ENCODE measurements at places on chromosomes 1 and 21.

GRCh38 chr1:156643049-156643777 lies 1.3 kb downstream of the BCAN start:
- DNase-seq, result no peak

DNA sequence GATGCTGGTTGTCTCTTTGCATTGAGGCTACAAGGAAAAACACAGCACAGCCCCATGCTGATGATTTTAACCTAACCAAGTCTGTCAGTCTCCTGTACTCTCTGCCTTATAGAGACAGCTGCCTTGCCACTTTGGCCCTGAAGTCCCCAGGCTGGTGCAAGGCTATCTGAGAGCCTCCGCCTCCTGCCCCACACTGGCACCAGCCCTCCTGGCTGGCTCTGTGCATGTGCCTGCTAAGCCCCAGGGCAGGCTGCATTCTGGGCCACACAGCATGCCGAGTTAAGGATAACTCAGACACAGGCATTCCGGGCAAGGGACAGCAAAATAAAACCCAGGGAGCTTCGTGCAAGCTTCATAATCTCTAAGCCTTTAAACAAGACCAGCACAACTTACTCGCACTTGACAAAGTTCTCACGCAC lies 910 bp downstream of the RUNX1 start:
- no peak for DNase-seq

DNA sequence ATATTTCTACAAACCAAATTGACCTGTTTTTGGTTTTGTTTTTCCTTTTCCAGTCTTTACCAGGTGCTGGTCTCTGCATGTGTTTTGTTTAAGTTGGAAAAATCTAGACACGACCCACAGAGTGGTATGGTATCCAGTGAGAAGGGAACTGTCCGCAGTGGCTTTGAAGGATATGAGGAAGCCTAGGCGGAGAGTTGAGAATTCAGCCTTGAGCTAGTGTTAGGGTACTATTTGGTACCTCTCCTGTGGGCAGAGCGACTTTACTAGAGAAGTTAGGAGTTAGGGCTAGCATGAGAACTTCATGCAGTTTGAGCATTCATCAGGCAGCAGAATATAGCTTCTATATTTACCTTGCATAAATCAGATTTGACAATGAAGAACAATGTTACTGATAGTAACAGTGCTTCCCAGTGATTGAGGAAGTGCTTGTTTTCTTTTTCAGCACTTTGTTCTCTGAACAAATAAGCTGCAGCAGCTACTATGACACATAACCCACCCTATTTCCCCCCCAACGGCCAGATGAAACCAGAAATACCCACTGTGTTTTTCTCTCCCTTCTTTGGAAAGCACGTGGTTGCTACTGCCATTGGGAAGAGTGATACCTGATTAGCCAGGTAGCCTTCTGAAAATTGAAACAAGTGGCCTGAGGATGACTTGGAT lies 19.0 kb downstream of the MRPS6 start:
- no peak for DNase-seq

DNA sequence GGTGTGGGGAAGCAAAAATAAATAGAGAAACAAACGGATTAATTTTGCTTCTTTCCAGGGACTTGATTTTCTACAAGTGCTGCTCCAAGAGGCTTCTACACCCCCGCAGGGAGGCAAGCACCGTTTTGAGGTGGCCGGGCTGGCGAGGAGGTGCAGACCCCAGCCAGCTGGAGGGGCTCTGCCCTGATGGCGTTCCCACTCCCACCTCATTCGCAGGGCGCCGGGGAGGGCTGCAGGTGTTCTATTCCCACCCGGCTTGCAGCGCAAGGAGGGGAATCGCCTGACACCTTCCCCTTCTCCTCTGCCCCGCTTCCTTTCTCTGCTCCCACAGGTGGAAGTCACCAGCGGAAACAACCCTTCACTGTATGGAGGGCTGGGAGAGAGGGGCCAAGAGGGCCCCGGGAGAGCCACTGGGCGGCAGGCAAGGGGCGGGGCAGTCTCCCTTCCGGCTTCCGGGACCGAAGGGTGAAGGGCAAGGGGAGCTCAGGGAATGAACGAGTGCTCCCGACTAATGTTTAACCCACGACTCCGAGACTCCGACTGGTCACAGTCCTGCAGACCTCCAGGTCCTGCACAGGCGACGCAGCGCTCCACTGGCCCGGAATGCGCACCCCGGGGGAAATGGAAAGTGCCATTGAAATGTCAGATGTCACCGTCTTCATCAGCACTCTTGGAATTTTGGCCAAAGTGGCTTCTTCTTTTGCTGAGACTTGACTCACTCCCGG lies 29.1 kb downstream of the TEX35 start:
- no peak for DNase-seq

DNA sequence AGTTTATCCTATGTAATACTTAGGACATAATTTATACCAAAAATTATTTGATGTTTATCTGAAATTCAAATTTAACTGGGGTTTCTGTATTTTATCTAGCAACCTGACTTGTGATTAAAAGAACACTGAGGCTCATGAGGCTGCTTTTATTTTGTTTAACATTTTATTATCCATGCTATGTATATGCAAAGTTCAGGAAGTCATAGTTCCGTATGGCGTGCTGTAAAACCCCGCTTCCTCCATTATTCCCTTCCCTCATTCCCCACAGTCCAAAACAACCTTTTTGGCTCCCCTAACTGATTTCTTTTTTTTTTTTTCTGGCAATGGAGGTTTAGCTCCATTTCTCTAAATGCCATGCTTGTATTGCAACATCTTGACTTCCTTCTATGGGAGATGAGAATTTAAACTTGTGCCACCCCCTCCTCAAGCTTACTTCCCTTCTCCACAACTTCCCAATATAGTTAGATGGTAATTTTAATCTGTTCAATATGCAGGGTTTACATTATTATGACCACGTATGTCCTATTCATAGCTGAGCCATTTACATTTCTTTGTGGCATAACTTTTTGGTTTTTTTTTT lies 138.0 kb upstream of the DNAH14 start:
- no peak for DNase-seq

All from ecto neural progenitor cell (in vitro differentiated cells).